Stimulated activated CD4-positive, alpha-beta T cell treated with anti-CD3 and anti-CD28 coated beads, Interleukin-2, amount 100 ng/mL, for 24 hours (primary cell): ENCODE measurements at places on chromosomes 2 and 18.
A peak's percentile ranks its signal among the peaks of the same experiment; 100 is the strongest.

- DNase-seq: peak; percentile 12
Measured at GRCh38 chr2:108449410-108450130, 564 bp downstream of the GCC2 start.

GRCh38 chr2:25822190-25823117 is 55.8 kb downstream of the ASXL2 start:
- DNase-seq: peak; percentile 69

- no peak for DNase-seq
Measured at GRCh38 chr2:132542953-132543569, 126.5 kb downstream of the GPR39 start.

DNA sequence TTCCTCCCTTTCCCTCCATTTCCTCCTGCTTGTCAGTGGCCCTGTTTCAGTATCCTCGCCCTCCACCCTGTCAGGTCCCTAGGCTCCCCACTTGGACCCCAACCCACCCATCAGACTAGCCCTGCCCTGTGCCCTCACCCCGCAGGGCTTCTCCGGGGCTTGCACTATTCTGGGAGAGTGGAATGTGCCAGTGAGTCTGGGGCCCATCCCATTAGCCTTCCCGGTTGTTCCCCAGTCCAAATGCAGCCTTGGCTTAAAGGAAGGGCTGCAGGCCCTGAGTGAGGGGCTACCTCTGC is 45.5 kb downstream of the MYO7B start:
- DNase-seq: no peak

GRCh38 chr2:210671065-210671464 is 114.7 kb downstream of the CPS1 start:
- no peak for DNase-seq

DNA sequence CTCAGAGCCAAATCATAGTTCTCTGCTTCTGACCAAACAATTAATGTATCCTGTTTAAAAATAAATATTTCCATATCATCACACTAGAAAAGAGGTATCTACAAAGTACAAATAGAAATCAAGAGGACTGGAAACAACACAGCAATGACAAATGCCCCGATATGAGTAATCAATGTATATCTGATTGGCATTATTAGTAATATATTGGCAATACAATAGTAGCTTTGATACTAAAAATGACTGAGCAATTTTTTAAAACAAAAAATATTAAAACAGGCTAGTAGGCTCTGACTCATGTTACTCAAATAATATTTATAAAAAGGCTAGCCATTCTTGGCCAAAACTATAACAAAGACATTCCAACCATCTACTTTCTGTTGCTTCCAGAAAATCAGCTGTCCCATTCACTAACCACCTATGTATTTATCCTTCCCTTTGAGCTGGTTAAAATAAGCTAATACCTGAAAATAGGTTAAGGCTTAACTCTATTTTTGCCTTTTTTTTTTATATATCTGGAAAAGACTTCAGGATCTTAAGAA is 13.3 kb downstream of the PPP4R3B start:
- no peak for DNase-seq

DNA sequence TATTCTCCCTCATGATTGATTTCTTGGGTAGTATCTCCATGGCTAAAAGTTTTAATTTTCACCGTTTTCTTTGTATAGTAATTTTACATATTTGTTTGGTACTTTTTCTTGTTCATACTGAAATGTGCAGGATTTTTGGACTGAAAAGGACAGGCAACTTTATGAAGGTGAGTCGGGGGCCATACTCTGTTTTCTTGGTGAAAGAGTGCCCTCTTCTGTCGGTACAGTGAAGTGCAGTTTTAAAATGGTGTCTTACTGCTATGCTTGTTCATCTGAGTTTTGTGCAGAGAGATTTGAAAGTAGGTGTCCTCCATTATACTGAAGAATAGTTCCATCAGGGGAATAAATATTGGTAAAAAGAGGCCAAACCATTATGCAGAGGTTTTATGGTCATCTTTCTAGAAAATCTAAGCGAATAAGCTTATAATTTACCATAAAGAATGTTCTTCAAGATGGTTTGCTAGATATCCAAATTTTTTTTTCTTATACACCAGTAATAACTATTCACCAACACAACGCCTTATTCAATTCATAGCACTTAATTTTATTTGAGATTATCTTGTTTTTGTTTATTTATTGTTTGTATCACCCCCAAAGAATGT is 8.7 kb upstream of the SERPINB13 start:
- no peak for DNase-seq

GRCh38 chr2:232979871-232980461 is 33.1 kb downstream of the NGEF start:
- no peak for DNase-seq

GRCh38 chr2:105238664-105239240 is 2.8 kb upstream of the GPR45 start:
- DNase-seq: no peak

- no peak for DNase-seq
Measured at GRCh38 chr2:240292035-240292574, 143.4 kb upstream of the GPC1 start.

GRCh38 chr18:36623091-36623490 is 205.7 kb downstream of the TPGS2 start:
- no peak for DNase-seq

DNA sequence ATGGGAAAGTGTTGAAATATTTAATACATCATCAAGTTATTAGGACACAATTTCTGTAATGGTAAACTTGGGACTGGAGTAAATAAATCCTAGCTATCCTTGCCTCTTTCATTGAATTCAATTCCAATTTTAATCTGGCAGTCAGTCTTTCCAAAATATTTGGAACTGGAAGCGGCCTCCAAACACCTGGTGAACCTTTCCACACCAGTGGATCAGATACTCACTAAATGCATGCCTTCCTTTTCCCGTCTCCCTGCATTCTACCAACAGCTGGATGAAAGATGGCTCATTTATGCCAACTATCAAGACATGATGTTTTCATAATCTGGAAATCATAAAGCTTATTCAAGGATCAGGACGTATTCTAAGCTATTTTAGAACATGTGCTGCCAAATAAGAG is 488.2 kb upstream of the SPHKAP start:
- no peak for DNase-seq

DNA sequence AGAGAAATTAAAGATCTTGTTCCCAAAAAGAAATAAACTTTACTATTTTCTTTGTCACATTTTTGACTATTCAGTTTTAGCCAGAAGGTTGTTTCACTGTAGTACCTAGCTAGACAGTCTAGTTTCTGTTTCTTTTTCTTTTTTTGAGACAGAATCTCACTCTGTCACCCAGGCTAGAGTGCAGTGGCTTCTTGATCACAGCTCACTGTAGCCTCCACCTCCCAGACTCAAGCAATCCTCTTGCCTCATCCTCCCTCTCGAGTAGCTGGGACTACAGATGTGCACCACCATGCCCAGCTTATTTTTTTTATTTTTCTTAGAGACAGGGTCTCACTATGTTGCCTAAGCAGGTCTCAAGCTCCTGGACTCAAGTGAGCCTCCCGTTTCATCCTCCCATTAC is 2.2 kb downstream of the RBM45 start:
- no peak for DNase-seq

DNA sequence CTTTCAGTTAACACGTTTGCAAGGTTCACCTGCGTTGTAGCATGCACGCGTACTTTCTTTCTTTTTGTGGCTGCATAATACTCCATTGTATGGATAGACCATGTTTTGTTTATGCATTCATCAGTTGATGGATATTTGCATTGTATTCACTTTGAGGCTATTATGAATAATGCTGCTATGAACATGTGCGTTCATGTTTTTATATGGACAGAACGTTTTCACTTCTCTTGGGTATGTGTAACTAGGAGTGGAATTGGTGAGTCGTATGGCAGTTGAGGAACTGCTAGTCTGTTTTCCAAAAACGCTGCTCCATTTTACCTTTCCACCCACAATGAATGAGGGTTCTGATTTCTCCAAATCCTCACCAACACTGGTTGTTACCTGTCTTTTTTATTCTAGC is 244.3 kb downstream of the GLI2 start:
- no peak for DNase-seq

GRCh38 chr2:11784747-11785610 is 38.5 kb downstream of the LPIN1 start:
- peak; percentile 60 for DNase-seq

- no peak for DNase-seq
Measured at GRCh38 chr18:48661421-48661820, 122.6 kb downstream of the CTIF start.

- DNase-seq: no peak
Measured at GRCh38 chr2:88252646-88253045, 82.5 kb downstream of the THNSL2 start.

DNA sequence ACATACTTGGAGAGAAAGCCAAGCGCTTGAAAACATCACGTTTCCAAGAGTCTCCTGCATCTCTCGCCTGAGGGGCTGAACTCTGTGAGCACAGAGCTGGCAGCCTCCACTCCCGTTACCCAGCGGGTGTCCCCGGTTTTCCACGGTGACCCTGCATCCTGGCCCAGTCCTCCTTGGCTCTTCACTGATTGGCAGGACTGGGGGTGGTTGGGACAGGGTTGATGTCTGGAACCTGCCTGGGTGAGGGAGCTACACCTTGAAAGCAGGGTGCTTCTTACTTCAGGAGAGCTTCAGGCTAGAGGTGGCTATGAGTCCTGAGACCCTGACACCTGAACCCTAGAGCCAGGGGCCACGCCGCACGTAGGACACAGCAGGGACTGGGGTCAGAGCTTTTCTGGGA is 234.1 kb downstream of the DYSF start:
- DNase-seq: no peak

DNA sequence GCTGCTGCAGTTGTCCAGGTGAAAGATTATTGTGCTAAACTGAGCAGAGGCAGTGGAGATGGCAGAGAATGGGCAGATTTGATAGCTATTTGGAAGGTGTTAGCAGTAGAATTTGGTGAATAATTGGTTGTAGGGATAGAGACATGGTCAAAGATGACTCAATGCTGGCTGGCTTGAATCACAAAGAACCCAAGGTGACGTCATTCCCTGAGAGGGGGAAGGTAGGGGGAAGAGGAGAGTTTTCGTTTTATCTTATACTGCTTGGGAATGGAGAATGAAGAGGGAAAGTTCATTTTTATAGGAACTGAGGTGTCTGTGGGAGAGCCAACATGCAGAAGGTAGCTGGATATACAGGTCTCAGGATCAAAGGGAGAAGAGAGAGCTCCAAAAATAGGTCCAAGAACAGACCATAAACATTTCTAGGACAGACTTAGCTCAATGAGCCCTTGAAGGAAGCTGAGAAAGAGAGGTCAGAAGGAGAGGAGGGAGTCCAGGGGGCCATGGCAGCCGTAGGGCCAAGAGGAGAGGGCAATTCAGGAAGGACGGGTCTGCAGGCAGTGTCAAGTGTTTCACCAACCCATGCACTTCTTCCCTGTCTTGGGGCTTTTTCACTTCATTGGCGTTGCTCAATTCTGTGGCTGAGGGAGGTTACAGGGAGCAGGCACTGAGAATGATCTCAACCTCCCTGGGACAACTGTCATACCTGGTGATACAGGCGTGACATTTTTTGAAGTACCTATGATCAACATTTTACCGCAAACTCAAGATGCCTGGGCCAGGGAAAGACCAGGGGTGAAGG is 281.3 kb downstream of the TDRD15 start:
- DNase-seq: no peak

DNA sequence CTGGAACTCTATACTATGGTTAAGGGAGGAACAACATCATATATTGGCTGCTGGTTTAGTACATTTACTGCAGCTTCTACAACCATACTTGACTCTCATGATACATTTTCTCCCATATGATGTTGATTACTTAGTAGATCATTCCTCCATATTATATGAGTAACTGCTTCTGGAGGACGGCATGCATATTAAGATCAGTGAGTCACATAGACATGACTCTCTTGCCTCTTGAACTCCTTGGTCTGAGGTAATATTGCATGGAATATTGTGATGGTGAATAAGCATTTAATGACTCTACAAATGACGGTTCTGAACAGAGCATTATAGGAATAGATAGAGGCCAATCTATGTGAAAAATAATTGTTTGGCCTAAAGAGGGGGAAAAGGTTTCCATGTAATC is 418.8 kb upstream of the SPHKAP start:
- DNase-seq: no peak

DNA sequence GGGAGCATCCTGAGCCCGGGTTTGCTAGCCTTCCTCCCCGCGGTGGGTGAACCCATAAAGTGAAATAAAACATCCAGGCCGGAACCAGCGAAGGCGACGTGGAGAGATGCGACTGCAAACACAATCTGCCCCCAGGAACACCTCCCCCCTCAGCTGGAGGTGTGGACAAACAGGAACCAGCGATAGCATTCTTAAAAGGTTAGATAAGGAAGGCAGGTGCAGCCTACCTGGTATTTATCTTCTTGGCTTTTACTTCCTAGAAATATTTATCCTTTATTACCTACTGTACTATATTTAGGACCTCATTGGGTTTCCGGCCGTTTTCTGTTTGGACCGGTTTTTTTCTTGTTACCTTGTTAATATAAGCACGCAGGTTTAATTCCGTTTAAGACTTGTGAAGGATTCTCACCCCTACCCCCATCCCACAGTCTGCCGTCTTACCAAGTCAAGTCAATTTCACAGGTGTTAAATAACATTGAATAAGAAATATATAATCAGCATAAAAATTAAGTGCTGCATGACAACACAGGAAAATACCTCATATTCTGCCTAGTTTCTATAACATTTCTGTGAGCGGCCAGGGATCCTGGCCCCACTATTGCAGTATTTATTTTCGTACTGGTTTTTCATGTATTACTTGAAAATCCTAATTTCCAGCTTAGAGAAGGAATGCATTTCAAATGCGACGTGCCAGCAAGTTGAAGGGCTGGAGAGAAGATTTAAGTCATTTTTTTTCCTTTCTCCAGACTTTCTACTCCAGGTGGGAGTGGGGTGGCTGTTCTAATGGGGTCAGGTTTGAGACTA is 224.0 kb upstream of the ID2 start:
- DNase-seq: no peak
